ENCODE measurements at places on chromosomes 4 and X.

DNA sequence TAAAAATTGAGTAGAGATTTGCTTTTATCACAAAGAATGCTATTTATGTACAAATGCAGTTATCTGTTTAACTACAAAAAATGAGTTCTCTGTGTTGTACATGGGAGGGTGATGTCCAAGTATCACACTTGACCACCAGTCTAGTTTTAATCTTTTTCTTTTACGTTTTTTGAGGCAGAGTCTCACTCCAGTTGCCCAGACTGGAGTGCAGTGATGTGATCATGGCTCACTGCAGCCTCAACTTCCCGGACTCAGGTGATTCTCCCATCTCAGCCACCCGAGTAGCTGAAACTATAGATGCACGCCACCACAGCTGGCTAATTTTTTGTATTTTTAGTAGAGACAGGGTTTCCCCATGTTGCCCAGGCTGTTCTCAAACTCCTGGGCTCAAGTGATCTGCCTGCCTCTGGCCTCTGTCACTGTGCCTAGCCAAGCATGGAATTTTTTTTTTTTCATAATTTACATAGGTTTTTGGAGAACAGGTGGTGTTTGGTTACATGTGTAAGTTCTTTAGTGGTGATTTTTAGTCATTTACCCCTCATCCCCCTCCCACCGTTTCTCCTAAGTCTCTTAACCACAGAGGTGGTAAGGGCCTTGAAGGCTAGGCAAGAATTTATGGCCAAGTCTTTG is 47.9 kb upstream of the RPA4 start:
- DNase-seq = peak; percentile 69

- no peak for DNase-seq
These were observed 42.2 kb downstream of the METTL14 start for GRCh38 chr4:118727360-118727759.

GRCh38 chrX:51955200-51955599 is 61.8 kb downstream of the MAGED1 start:
- peak; percentile 70 for DNase-seq

DNA sequence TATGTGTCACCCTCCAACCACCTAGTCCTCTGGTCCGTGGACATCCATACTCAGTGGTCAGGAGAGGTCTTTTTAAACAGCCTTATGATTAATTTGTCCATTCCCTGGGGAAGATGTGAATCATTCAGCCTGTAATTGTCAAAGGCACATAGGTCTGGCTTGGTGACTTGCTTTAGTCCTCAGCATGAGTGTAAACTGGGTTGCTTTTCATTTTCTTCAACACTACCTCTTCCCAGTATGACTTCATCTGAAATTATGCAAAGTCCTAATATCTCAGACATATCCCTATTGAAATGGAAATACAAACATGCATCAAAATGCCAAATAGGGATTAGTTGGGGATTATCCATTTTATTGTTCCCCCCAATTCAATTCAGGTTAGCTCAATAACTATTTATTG is 208.3 kb upstream of the AMOT start:
- DNase-seq = no peak

GRCh38 chrX:54430519-54430918 is 9.7 kb upstream of the TSR2 start:
- no peak for DNase-seq

GRCh38 chr4:164748375-164748774 is 5.6 kb upstream of the SMIM31 start:
- no peak for DNase-seq
